HAP-1 (cell line): ENCODE measurements at places on chromosomes 5 and 9.
A peak's percentile ranks its signal among the peaks of the same experiment; 100 is the strongest.

DNA sequence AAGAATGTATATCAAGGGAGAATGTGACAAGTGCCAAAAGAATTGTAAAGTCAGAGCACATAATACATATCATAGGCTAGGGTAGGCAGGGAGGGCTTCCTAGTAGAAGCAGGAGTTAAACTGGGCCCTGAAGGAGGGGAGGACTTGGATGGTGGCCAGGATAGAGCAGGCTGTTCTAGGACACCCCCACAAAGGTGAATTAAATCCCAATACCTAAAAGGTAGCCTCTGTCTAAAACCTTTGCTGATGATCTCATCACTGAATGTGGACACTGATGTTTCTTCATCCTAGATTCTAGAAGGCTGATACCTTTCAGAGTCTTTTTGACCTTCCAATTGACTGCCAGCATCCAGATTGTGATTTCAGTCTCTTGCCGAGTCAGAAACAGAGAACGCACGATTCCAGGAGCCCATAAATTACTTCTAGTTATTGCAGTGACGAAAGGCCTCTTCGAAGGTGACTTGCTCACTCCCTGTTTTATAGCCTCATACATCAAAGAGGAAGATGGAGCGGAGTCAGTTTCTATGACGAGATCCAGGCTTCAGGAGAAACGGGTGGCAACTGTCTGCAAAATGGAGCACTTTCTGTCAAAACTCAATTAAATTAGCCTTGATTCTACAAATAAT, 43.2 kb downstream of the KIF4B start:
- no peak for DNase-seq

DNA sequence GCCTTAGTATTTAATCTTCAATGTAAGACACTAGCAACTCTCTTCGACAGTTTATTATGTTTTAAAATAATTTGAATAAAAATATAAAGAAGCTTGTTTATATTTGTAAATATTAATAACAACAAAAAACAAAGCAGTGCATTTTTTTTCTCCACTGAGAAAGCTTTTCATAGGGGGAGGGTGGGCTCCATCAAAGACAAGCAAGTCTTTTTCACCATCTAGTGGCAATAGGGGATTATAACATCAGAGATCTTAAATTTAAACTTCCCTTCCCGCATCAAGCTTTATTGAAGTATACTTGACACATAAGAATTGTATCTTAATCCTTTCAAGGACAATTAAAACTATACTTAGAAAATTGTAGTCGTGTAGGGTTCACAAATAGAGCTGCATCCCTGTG, 9.3 kb upstream of the OR13F1 start:
- peak; percentile 24 for DNase-seq

DNA sequence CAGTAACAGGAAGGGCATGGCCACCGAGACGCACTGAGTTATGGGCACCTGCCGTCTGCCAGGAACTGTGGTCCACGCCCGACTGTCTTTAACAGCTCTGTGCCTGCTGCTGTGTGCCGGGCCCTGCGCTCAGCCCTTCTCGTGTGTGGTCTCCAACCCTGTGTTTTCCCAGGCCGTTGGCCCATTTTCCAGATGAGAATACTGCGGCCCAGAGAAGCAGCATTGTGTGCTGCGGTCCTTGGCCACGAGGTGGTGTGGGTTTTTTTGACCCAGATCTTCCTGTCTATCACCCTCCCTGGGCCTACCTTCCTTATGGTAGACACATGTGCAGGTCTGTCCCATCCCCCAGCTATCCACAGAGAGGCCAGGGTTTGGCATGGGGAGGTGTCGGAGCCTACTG, 47.0 kb downstream of the RXRA start:
- DNase-seq: no peak

GRCh38 chr5:153222936-153223335, 267.5 kb upstream of the GRIA1 start:
- DNase-seq: no peak

- no peak for DNase-seq
These were observed 113.6 kb downstream of the DEPDC1B start for GRCh38 chr5:60586307-60586901.

GRCh38 chr9:14220256-14220655, 93.7 kb downstream of the NFIB start:
- DNase-seq: no peak

- DNase-seq: no peak
These were observed 129.2 kb upstream of the FST start for GRCh38 chr5:53350991-53351770.

- DNase-seq: no peak
These were observed 45.7 kb downstream of the ERMP1 start for GRCh38 chr9:5787220-5787619.

DNA sequence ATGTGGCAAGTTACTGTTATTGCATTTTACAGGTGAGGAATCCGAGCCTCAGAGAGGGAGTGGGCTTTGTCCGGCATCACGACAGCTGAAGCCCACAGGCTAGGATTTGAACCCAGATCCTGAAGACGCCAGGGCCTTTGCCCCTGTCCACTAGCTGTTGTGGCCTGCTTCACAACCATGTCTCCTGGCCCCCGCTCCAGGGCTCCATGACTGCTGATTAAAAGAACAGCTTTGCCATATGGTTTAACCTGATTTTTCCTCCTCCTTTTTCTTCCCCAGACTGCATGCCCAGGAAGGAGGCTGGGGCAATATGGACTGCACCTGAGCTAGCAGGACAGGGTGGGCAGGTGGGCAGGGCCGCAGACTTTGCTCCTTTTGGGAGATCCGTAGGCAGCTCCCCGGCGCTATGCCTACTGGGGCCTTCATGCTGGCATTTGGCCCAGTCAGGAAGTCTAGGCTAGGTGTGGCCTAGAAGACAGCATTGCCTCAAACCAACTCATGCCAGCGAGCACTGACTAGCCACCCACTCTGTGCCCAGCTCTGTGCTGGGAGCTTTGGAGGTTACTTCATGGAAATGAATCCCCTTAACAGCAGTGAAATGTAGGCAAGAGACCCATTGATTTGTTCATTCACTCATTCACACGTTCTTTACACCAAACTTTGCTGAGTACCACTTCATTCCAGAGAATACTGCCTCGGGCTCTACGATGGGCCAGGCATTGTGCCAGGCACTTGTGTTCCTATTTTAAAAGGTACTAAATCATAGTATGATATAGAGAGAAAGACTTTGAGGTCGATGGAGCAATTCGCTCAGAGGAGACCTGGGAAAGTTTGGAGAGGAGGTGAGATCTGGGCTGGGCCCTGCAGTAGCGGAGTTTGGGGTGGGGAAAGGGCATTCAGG, 94.3 kb upstream of the CPEB4 start:
- no peak for DNase-seq

DNA sequence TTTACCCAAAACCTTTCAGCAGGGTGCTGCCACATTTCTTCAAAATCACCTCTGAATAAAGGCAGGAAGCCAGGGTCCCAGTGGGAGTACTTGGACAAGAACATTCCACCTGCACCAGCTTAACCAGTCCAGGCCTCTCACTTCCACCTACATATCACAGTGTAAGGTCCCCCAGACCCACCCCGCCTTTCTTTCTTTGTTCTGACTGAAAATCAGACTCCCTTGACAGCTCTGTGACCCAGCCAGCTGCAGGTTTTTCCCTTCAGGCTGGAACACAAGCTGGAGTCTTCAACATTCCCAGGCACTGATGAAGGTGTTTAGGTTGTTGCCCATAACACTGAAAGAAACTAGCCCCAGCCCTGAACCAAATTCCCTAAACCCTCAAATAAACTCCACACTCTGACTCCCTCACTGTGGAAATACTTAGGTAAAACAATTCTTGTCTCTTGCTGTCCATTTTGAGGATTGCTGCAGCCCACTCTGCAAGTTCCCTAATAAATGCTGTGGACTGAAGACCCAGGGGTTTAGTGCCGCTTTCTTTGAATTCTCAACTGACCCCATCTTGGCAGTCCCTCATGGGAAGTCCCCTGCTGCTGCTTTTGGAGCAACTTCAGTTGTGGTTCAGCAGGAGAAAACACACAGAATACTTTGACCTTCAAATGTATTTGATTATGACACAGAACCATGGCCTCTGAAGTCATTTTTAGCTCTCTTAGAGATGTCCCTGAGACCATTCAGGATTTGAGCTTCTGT, 24.8 kb downstream of the P4HA2 start:
- DNase-seq: no peak

DNA sequence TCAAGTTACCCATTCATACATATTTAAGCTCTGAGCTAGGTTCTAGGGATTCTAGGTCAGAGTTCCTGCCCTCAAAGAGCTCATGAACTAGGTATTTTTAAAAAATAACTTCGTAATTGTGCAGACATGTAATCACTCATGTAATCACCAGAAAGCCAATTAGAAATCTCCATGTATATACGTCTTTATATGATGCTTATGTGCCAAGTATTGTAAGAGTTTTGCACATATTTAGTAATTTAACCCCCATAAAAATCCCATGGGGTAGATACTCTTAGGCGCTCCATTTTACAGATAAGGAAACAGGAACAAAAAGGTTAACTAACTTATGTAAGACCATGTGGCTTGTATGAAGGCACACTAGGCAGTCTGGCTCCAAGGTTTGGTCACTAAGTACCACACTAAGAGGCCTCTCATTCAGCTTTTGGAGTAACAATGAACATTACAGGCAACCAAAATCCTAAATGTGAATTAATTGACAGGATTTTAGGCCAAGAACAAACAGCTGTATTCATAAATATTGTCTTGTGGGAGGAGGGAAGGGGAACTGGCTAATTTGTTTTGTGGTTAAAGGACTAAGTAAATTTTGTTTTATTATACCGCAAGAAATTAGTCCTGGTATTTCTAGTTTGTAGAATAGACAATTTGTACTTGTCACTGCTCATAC, 1.7 kb upstream of the OTULINL start:
- no peak for DNase-seq

DNA sequence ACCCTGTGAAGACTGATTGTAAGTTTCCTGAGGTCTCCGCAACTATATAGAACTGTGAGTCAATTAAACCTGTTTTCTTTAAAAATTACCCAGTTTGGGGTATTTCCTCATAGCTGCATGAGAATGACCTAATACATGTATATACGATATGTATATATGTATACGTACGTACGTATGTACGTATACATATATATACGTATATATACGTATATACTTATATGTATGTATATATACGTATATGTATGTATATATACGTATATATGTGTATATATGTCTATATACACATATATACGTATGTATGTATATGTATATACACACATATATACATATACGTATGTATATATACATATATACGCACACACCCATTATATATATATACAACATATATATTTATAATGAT, 1153.0 kb upstream of the CDH18 start:
- no peak for DNase-seq

DNA sequence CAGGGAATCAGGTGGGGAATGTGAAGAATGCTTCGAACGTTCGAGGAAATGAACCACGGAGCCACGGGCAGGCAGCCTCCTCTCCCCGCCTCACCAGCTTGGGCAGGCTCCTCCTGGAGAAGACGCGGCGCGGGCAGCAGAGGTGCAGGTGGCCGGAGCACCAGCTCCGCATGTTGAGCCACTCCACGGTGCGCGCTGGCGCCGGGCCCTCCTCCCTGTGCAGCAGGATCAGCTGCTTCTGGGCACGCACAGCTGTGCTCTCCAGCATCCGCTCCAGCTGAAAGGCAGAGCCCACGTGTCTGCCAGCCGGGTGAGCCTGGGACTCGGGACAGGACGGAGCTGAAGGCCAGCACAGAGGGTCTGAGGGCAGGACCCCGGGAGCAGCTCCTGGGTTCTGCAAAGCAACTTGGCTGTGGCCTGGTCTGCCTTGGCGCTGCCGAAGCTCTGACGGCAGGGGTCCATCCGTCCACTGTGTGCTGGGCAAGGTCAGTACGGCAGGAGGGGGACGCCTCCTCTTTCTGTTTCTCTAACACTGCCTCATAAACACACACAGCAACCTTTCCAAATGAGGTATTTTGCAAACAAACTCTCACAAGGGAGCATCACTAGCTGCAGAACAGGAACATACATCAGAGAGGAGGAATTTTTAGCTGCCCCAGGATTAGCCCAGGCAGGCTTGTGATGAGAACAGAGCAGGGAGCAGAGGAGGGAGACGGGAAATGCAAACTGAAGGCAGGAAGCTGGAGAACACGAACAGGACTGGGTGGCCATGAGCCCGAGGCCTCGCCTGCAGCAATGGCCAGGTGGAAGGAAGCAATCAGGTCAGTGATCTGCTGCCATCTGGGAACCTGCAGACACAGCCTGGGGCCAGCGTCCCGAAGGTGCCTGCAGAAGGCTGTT, 20.1 kb upstream of the NSMF start:
- DNase-seq: no peak

DNA sequence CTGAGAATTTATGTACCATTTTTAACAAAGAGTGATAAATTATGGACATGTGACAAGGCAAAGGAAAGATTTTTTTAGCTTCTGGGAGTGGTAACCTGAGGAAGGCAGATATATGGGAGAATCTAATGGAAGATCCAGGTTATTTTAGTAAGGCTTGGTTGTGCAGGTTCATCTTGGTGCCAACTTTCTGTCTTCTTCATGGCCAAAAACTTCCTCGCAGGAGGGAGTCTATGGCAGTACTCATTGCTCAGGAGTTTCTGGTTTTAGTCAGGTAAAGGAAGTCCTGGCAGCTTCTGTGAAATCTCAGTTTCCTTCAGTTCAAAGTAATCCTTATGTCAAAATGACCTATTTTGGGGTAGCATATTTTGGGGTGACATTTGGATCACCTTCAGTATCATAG, 248.3 kb upstream of the KCNN2 start:
- no peak for DNase-seq

- DNase-seq: no peak
These were observed 62.9 kb upstream of the PTGER4 start for GRCh38 chr5:40616781-40617180.

DNA sequence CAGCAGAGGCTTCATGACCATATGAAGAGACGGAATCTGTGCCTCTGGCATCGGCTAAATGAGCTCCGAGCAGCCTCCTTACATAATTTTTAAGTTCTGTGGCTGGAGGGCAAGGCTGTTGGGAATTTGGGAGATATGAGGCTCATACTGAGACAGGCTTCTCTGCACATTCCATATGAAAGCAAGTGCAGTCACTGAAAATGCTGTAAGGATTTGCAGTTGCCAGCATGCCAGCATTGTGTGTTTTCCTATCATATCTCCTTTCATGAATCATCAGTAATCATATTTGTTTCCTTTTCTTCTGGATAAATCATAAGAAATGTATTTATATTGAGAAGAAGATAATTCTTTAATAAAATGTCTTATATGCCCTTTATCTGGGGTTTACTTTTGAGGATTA, 775.4 kb downstream of the SEMA5A start:
- DNase-seq: no peak

DNA sequence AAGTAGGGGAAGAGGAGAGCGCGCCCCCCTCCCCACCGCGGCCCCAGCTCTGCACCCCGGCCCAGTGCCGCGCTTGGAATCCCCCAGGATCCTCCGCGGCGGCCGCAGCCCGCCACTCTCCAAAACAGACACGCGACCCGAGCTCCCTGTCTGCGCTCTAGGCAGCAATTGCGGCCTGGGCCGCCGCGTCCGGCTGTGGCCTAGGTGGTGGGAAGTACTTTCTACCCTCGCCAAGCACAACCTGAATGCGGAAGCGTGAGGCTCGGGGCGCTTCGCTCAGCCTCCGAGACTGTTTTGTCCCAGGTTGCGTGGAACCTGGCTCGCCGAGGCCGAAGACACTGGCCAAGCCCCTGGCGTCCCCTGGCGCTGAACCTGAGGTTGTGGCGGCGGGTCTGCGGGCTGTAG, 3.3 kb upstream of the FOXB2 start:
- DNase-seq: no peak
